ENCODE measurements at places on chromosomes 1 and 21. TPM values are rescaled to one million over a fixed set of nuclear protein-coding genes. Genes with fewer than 3 reads are reported as not detected.

SPATA45 gene
- not detected for total RNA-seq

AADACL3 gene
- not detected for total RNA-seq

LIPI gene
- not detected for total RNA-seq

C8B gene
- total RNA-seq: not detected

SPRR1A gene
- not detected for total RNA-seq

APCS gene
- not detected for total RNA-seq

CYP4B1 gene
- total RNA-seq: 0.32 TPM

REG4 gene
- total RNA-seq: not detected

TTC3 gene
- 67.8 TPM for total RNA-seq

VCAM1 gene
- total RNA-seq: 84.6 TPM

RNU1-4 gene
- total RNA-seq: 6,751 TPM

ZNF683 gene
- total RNA-seq: not detected

RIMKLA gene
- total RNA-seq: 0.06 TPM

CFAP57 gene
- total RNA-seq: 0.16 TPM

All from bladder microvascular endothelial cell (primary cell).